ENCODE measurements at places on chromosomes 7 and 10.

- peaks cover 24% of the 10 kb centered on the region for H3K4me1 ChIP-seq
- peaks cover 3% of the 10 kb centered on the region for H3K36me3 ChIP-seq
- H3K27me3 ChIP-seq: peaks cover 47% of the 10 kb centered on the region
- DNase-seq: no peak
These were observed 7.0 kb upstream of the HOXA11 start for GRCh38 chr7:27191833-27192545.

- H3K27me3 ChIP-seq: no peaks in the 10 kb centered on the region
- H3K4me3 ChIP-seq: no peak overlapping the region
- H3K36me3 ChIP-seq: peaks cover 11% of the 10 kb centered on the region
- DNase-seq: no peak
- no peak overlapping the region for H3K27ac ChIP-seq
These were observed 141.1 kb downstream of the CDK14 start for GRCh38 chr7:90736968-90737939.

DNA sequence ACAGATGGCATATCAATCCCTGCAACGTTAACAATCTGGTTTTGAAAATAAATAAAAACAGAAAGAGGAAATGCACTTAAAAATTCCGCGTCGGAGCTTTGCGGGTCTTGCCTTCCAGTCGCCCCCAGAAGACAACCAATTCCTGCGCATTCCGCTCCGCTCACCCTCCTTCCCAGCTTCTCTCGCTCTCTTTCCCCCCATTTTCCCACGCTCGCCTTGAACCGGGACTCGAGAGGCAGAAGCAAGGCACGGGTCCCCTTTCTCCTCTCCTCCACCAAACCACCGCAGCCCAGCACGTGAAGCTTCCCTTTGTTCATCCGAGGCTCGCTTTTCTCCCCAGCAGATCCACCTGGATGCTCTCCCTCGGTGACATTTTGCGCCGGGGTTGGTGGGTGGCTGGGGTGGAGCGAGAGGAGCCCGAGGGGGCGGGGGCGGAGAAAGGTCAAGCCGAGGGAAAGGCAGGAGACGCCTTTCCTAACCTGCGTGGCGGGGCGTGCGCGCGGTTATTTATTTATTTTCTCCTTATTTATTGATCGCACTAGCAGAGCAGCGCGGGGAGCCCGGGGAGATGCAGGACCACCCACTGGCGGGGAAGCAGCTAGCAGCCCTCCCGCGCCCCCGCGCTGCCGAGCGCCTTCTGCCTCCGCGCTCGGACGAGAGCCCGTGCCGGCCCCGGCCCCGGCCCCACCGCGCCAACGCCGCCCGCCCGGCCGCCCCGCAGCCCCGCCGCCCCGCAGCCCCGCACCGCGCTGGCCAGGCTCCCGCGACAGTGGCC, at the start of gene KCND2:
KCND2 (plus strand) TSS at position 475 of the 775 bp plus-strand sequence.
- no peak within 1 kb of the TSS for H3K27ac ChIP-seq

DNA sequence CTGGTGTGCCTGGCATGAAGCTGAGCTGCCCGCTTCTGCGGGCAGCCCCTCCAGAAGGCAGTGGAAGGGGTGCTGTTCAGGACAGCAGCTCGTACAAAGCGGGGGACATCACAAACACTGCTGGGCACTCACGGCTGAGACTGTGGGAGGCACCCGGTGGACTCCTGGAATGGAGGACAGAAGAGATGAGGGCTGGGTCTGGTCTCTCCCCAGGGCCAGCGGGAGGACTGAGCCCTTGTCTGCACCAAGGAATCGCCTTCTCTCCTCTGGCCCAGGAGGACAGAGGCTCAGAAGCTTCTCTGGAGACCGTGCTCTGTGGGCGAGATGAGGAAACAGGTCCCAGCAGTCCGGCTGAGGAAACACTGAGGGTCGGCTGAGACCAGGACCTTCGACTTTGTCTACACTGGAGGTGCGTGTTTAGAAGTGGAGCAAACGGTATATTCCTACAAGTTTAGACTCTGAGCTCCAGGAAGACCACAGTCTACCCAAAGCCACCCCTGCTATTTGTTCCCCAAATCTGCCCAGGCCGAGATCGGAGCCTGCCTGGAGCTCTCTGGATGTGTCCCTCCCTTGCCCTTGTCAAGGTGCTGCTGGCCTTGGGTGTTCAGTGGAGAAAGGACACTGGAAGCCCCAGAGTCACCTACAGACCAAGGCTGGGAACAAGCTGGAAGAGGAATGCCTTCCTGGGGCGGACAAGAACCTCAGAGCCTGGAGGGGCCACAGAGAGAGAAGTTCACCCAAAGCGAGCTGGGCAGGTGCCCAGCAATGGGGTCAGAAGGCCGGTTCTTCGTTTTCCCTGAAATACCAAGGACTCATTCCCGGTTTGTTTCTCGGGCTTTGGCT, 12.9 kb upstream of the INPP5A start:
- no peak overlapping the region for H3K4me3 ChIP-seq
- no peak overlapping the region for H3K27ac ChIP-seq
- DNase-seq: no peak

DNA sequence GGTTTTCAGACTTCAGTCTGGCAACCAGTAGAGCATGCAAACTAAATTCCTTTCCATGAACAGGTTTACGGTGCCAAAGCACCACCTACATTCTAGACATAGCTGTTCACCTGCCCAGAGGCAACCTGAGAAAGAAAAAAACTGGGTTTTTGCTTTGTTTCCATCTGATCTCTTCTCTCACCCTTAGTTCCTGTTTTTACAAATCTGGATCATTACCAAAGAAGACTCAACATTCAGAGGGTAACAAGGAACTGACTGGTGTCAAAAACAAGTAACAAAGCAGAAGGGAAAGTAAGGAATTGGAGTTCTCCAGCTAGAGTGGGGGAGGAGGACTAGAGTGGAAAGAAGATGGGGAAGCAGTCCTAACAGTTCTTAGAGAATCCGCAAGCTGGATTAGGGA, 36.4 kb downstream of the CPVL start:
- H3K27me3 ChIP-seq: peaks cover 40% of the 10 kb centered on the region
- DNase-seq: no peak
- no peaks in the 10 kb centered on the region for H3K36me3 ChIP-seq

GRCh38 chr7:4025694-4026615, 656.1 kb upstream of the FOXK1 start:
- H3K4me1 ChIP-seq: peaks cover 3% of the 10 kb centered on the region
- no peaks in the 10 kb centered on the region for H3K27me3 ChIP-seq
- H3K4me3 ChIP-seq: no peak overlapping the region
- DNase-seq: no peak

GRCh38 chr10:6755781-6756460, 175.8 kb upstream of the PRKCQ start:
- no peak overlapping the region for H3K4me3 ChIP-seq
- H3K4me1 ChIP-seq: peaks cover 2% of the 10 kb centered on the region
- no peaks in the 10 kb centered on the region for H3K27me3 ChIP-seq
- no peaks in the 10 kb centered on the region for H3K36me3 ChIP-seq
- DNase-seq: peak; percentile 85
- no peak overlapping the region for H3K27ac ChIP-seq

- no peaks in the 10 kb centered on the region for H3K27me3 ChIP-seq
- H3K4me1 ChIP-seq: no peaks in the 10 kb centered on the region
- no peak overlapping the region for H3K27ac ChIP-seq
- no peak overlapping the region for H3K4me3 ChIP-seq
- no peaks in the 10 kb centered on the region for H3K36me3 ChIP-seq
These were observed 29.2 kb upstream of the NAMPT start for GRCh38 chr7:106313966-106314365.
